ENCODE measurements at places on chromosomes 12 and 14. TPM values are rescaled to one million over a fixed set of nuclear protein-coding genes. Genes with fewer than 3 reads are reported as not detected.

DNA sequence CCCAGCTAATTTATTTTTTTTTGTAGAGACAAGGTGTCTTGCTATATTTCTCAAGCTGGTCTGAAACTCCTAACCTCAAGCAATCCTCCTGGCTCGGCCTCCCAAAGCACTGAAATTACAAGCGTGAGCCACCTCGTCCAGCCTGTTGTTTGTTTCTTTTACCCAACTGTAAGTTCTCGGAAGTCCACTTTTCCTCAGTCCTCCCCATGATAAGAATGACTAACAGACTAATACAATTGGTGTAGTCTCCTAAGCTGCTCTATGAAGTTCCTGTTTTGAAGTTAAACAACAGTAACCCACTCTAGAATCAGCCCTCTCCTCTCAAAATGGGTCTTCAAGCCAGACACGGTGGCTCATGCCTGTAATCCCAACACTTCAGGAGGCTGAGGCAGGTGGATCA is 36.5 kb downstream of the HIGD1C start:
- no peak overlapping the region for H3K4me3 ChIP-seq
- H3K27me3 ChIP-seq: no peaks in the 10 kb centered on the region
- no peaks in the 10 kb centered on the region for H3K4me1 ChIP-seq
- no peaks in the 10 kb centered on the region for H3K36me3 ChIP-seq

DNA sequence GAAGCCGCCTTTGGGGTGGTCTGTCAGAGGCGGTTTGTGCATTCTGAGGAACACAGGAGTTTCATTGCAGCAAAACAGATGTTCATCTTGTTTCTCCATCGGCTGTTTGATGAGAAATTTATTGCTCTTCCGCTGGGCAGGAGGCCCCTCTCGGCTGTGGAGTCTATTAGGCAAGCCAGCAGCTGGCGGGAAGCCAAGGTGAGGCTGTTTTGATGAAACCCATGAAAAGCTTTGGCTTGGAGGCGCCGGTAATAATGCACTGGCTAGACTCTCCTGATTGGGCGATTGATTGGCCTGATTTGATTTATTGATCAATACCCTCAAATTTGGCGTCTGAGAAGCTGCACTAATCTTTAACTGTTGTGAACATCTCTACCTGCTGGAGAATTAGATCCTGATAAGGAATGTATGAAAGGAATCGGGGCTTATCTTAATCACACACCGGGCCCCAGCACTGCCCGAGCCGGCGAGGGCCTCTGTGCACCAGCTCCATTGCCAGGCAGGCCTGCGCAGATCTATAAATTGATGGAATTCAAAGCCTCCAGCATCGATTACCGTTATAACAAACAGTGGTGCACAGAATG is 187.7 kb downstream of the PHETA1 start:
- no peaks in the 10 kb centered on the region for H3K36me3 ChIP-seq
- DNase-seq: peak; percentile 70
- no peaks in the 10 kb centered on the region for H3K27me3 ChIP-seq
- no peak overlapping the region for H3K4me3 ChIP-seq
- no peaks in the 10 kb centered on the region for H3K4me1 ChIP-seq

DNA sequence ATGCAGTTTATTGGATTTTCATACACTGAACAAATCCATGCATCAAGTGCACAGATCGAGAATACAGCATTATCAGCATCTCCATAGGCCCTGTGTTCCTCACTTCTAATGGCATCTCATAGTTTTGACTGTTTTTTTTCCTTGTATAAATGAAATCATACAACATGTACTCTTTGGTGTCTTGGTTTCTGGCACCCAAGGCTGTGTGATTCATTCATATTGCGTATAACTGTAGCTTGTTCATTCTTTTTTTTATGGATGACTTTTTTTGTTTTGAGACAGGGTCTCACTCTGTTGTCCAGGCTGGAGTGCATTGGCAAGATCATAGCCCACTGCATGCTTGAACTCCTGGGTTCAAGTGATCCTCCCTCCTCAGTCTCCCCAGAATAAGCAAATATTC is 14.3 kb downstream of the RASSF8 start:
- H3K36me3 ChIP-seq: no peaks in the 10 kb centered on the region
- no peaks in the 10 kb centered on the region for H3K27me3 ChIP-seq
- H3K27ac ChIP-seq: no peak overlapping the region
- DNase-seq: no peak

DNA sequence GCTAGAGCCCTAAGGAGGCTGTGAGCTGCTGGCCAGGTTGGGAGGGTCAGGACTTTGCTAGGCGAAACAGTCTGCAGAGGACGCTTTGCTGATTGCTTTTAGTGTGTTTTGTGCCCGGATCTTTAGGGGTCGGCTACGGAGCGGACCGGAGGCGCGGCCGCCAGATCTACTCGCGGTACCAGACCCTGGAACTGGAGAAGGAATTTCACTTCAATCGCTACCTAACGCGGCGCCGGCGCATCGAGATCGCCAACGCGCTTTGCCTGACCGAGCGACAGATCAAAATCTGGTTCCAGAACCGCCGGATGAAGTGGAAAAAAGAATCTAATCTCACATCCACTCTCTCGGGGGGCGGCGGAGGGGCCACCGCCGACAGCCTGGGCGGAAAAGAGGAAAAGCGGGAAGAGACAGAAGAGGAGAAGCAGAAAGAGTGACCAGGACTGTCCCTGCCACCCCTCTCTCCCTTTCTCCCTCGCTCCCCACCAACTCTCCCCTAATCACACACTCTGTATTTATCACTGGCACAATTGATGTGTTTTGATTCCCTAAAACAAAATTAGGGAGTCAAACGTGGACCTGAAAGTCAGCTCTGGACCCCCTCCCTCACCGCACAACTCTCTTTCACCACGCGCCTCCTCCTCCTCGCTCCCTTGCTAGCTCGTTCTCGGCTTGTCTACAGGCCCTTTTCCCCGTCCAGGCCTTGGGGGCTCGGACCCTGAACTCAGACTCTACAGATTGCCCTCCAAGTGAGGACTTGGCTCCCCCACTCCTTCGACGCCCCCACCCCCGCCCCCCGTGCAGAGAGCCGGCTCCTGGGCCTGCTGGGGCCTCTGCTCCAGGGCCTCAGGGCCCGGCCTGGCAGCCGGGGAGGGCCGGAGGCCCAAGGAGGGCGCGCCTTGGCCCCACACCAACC is 1.5 kb downstream of the HOXC6 start:
- no peaks in the 10 kb centered on the region for H3K27me3 ChIP-seq
- H3K4me3 ChIP-seq: no peak overlapping the region
- H3K27ac ChIP-seq: peak overlapping the region; percentile 86
- H3K4me1 ChIP-seq: peaks cover 12% of the 10 kb centered on the region

- H3K4me1 ChIP-seq: peaks cover 13% of the 10 kb centered on the region
- no peak overlapping the region for H3K27ac ChIP-seq
- DNase-seq: no peak
- H3K36me3 ChIP-seq: no peaks in the 10 kb centered on the region
- no peaks in the 10 kb centered on the region for H3K27me3 ChIP-seq
These were observed 618 bp downstream of the RBP5 start for GRCh38 chr12:7127916-7128626.

DNA sequence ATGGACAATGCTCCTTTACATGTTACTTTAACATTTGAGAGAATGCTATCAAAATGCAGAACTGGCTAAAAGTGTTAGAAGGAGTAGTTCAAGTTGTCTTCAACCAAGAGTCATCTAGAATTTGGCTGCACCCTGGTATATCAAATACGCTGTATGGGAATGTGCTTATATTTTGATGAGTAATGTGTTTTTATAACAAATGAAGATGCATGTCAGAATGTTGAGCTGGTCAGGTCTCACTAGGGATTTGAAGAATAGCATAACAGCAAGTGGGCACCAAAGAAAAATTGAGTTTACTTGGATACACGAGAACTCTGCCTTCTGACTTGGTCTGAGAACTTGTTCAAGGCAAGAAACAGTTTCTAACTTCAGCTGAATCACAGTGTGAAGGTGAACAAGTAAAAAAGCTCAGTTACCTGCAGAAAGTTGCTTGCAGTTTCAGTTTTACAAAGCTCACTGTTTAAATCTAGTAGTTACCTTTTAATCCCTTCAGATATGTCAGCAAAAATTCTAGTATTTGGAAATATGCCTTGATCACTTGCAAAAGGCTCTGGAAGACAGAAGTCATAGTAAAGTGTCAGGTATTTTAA is 82.3 kb downstream of the PDE3A start:
- DNase-seq: no peak
- H3K27ac ChIP-seq: no peak overlapping the region
- no peaks in the 10 kb centered on the region for H3K27me3 ChIP-seq
- H3K36me3 ChIP-seq: no peaks in the 10 kb centered on the region
- H3K4me3 ChIP-seq: no peak overlapping the region
- H3K4me1 ChIP-seq: no peaks in the 10 kb centered on the region

GRCh38 chr14:62939970-62940369 is 105.3 kb downstream of the KCNH5 start:
- H3K27ac ChIP-seq: no peak overlapping the region
- H3K4me3 ChIP-seq: no peak overlapping the region
- no peaks in the 10 kb centered on the region for H3K4me1 ChIP-seq
- no peaks in the 10 kb centered on the region for H3K27me3 ChIP-seq
- no peaks in the 10 kb centered on the region for H3K36me3 ChIP-seq
- no peak for DNase-seq

DNA sequence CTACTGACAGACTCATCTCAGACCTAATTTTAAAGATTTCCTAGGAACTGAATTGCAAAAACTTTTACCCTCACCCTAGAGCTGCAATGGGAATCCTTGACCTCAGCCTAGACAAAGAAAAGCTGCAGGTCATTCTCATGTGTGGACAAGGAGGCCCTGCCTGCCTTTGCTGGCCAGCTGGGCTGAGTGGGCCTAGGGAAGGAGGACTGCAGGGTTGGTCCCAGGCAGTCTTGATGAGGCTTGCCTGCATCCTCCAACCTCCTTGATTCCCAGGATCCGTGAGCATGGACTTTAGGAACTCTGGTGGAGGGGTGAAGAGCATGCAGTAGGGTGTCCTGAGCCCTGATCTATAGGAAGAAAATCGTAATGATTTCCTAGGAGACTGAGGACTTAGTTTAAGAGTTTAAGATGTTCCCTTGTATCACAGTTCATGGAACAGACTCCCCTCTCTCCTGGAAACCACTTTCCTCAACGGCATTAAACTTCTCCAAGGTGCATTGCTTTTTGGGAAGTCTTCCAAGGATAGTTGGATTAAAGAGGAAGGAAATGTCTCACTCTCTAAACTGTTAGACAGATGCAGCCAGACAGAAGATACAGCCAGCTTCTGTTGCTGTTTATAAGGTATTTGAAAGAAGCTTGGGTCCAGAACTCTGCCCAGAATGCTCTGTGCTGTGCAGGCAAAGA is 55.4 kb upstream of the DDX11 start:
- DNase-seq: no peak
- H3K27me3 ChIP-seq: no peaks in the 10 kb centered on the region
- H3K4me1 ChIP-seq: no peaks in the 10 kb centered on the region
- H3K4me3 ChIP-seq: no peak overlapping the region

- no peaks in the 10 kb centered on the region for H3K36me3 ChIP-seq
- H3K4me1 ChIP-seq: no peaks in the 10 kb centered on the region
- H3K27me3 ChIP-seq: no peaks in the 10 kb centered on the region
These were observed 17.7 kb upstream of the C1S start for GRCh38 chr12:7042842-7043241.

GRCh38 chr12:32902287-32902997 is 5.9 kb upstream of the PKP2 start:
- H3K4me3 ChIP-seq: no peak overlapping the region
- no peak overlapping the region for H3K27ac ChIP-seq
- no peaks in the 10 kb centered on the region for H3K27me3 ChIP-seq
- no peaks in the 10 kb centered on the region for H3K36me3 ChIP-seq

DNA sequence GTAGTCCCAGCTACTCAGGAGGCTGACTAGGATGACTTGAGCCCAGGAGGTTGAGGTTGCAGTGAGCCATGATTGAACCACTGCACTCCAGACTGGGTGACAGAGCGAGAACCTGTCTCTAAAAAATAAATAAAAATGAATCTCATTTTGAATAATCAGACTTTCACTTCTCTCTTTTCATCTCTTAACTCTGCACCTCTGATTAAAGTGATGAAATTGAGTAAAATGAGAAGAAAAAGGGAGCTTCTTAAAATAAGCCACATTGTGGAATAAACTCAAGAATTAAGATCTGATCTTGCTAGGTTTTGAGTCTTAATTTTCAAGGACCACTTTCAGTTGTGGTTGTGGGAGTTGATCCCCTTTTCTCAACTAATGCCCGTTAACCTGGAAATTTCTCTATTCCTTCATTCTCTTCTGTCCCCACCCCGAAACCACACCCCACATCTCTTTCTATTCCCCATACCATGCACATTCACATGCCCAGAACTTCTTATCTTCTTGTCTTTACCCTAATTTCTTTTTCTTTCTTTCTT is 70.9 kb upstream of the ETV6 start:
- H3K27ac ChIP-seq: no peak overlapping the region
- DNase-seq: no peak
- no peaks in the 10 kb centered on the region for H3K27me3 ChIP-seq

GRCh38 chr14:50222055-50222613 is 9.2 kb downstream of the SOS2 start:
- H3K4me1 ChIP-seq: peaks cover 6% of the 10 kb centered on the region
- H3K4me3 ChIP-seq: no peak overlapping the region
- H3K27ac ChIP-seq: no peak overlapping the region
- no peaks in the 10 kb centered on the region for H3K27me3 ChIP-seq
- no peak for DNase-seq
- no peaks in the 10 kb centered on the region for H3K36me3 ChIP-seq

GRCh38 chr12:98885778-98886177 is 240.7 kb downstream of the APAF1 start:
- no peak for DNase-seq
- no peaks in the 10 kb centered on the region for H3K27me3 ChIP-seq
- no peak overlapping the region for H3K4me3 ChIP-seq
- H3K36me3 ChIP-seq: no peaks in the 10 kb centered on the region
- H3K27ac ChIP-seq: no peak overlapping the region

GRCh38 chr12:11786638-11787365 is 137.3 kb downstream of the ETV6 start:
- no peak overlapping the region for H3K4me3 ChIP-seq
- H3K4me1 ChIP-seq: no peaks in the 10 kb centered on the region
- no peak overlapping the region for H3K27ac ChIP-seq
- no peaks in the 10 kb centered on the region for H3K36me3 ChIP-seq
- no peak for DNase-seq

GRCh38 chr14:48325486-48325885 is 650.1 kb upstream of the MDGA2 start:
- H3K36me3 ChIP-seq: no peaks in the 10 kb centered on the region
- no peak overlapping the region for H3K4me3 ChIP-seq
- H3K27me3 ChIP-seq: no peaks in the 10 kb centered on the region

DNA sequence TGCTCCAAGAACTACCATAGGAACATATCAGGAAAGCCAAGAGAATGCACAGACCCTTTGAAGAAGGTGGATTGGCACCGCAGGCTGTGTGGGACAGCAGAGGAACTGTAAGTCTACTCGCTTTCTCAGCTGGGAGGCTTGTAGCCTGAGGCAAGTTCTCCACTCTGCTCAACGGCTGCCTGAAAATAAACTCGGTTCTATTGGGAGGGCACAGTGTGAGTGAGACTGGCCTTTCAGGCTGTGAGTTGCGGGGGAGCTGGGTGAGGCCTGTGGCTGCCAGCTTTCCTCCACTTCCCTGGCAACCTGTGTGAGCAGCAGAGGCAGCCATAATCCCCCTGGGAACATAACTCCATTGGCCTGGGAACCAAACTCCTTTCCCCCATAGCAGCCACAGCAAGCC is 132.1 kb downstream of the ANKS1B start:
- H3K27ac ChIP-seq: no peak overlapping the region
- no peak overlapping the region for H3K4me3 ChIP-seq
- no peak for DNase-seq
- H3K36me3 ChIP-seq: no peaks in the 10 kb centered on the region
- H3K27me3 ChIP-seq: no peaks in the 10 kb centered on the region

Gene C12orf60
- 0.63 TPM for total RNA-seq

Gene MYO1H
- not detected for total RNA-seq

Gene PEX5
- total RNA-seq: 58.1 TPM

Gene PEBP1
- total RNA-seq: 340 TPM

Gene CLEC12A
- 0.46 TPM for total RNA-seq

Gene SPTSSA
- 22.0 TPM for total RNA-seq

Gene PCED1B
- 24.7 TPM for total RNA-seq

Gene NGB
- total RNA-seq: not detected

Gene FERMT2
- total RNA-seq: 106 TPM

Gene NFATC4
- total RNA-seq: 250 TPM

Gene PUS7L
- total RNA-seq: 25.3 TPM

Gene CLEC4A
- total RNA-seq: 1.3 TPM

Measured in ovary (tissue), 10 donors.